ENCODE measurements at places on chromosomes 11 and 22.

DNA sequence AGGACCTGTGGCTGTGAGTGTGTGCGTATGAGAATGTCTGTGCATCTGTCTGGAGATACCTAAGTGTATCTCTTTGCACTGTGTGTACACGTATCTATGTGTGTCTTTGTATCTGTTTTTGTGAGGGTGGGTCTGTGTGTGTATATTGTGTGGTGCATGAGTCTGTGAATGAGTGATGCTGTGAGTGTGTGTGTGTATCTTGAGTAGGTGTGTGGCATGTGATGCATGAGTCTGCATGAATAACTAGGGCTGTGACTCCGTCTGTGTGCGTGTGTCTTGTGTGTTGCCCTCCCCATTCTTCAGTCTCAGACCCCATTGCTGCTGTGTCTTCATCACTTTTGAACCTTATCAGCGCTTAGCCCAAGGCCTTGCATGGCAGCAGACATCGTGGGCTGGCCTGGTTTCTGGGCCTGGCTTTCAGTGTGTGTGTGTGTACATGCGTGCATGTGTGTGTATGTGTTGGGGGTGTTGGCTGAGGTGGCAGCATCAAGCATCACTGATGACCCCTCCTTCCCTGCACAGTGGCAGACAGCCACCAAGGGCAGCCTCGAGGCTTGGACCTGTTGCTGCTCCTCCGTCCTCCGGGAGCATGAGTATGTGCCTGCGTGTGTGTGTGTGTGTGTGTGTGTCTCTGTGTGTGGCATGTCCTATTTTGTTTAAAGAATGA is 1.4 kb downstream of the SGSM1 start:
- peak; percentile 15 for DNase-seq

- no peak for DNase-seq
These were observed 7.2 kb downstream of the TAF6L start for GRCh38 chr11:62778441-62778840.

- no peak for DNase-seq
These were observed 71.2 kb downstream of the FLI1 start for GRCh38 chr11:128765104-128765503.

DNA sequence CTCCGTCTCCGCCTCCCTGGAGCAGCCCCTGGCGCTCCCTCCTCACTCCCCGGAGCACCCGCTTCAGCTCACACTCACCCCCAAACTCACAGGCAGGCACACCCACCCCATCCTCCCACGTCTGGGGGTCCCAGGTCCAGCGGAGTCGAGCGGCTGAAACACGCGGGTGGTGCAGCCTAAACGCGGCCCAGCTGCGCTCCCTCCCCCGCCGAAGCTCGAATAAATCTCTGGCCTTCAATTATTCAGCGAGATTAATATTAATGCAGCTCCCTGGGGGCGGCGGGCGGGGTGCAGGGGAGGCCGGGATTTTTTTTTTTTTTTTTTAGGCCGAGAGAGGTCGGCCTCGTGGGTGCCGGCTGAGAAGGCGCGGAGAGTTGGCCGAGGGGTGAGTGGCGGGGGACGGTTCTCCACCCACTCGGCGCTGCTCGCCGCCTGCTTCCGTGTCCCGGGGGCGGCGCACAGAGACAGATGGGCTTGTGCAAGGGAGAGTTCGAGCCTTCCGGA is 524 bp upstream of the SLC1A2 start:
- peak; percentile 42 for DNase-seq

- peak; percentile 62 for DNase-seq
These were observed 1.6 kb upstream of the KMT2A start for GRCh38 chr11:118434553-118435289.

- DNase-seq: peak; percentile 86
These were observed 16.4 kb upstream of the UPK3A start for GRCh38 chr22:45268167-45268957.

All from nephron progenitor cell (in vitro differentiated cells).